Colonic mucosa (tissue), 4 donors: ENCODE measurements at places on chromosomes 5 and 9.
A peak's percentile ranks its signal among the peaks of the same experiment; 100 is the strongest.

GRCh38 chr5:42787845-42788244 lies 23.8 kb downstream of the SELENOP start:
- DNase-seq, result no peak

GRCh38 chr5:68396722-68397121 lies 181.2 kb downstream of the PIK3R1 start:
- peak; percentile 77 for DNase-seq

- DNase-seq, result no peak
Observed at GRCh38 chr9:88746743-88747398, 211.9 kb downstream of the NXNL2 start.

GRCh38 chr5:97531549-97531948 lies 348.5 kb upstream of the RIOK2 start:
- DNase-seq, result no peak

GRCh38 chr9:78559449-78559885 lies 262.5 kb downstream of the PSAT1 start:
- DNase-seq, result no peak

DNA sequence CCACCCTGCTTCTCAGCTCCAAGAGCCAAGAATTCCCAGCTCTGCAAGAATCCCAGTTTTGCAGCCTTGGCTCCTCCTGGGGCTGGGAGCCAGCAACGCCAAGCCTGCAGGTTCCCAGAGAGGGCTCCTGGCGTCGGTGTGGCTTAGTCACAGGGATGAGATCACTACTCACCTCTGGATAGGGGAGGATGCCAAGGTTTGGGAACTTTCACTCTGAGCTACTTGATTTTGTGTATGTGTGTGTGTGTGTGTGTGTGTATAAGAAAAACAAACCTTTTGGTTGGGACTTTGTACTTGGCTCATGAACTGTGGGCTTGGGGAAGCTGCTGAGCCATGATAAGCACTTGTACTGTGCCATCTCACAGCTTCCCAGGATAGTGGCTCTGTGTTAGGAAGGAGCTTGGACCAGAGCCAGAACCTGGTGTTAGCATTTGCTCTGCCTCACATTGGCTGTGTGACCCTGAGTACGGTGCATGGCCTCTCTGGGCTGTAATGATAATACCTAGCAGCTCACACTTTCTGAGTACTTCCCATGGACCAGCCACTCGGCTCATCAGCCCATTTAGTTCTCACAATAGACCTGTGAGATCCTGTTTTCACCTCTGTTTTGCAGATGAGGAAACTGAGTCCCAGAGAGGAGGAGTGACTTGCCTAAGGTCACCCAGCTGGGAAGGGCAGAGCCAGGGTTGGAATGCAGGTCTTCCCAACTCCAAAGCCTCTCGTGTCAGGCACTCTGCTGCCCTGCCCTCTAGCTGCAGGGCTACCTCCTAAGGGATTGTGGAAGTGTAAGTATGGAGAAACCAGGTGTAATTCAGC lies 41.4 kb upstream of the DAB2IP start:
- DNase-seq, result no peak

DNA sequence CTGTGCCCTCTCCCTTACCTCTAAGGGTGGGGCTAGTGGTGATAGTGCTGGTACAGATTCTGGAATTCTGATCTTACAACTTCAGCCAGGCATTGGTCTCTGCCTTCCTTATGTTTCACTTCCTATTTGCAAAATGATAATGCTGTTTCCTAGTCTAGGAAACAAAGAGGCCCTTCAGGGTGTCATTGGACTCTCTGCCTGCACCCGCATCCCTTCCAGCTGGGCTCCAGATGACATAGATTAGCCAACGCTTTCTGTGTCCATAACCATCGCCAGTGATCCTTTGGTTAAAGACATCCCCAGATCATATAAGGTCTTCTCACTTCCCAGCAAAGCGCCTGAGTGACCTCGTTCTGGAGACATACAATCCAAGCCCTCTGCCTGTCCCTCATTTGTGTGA lies 180.7 kb downstream of the ERCC6L2 start:
- DNase-seq, result no peak

DNA sequence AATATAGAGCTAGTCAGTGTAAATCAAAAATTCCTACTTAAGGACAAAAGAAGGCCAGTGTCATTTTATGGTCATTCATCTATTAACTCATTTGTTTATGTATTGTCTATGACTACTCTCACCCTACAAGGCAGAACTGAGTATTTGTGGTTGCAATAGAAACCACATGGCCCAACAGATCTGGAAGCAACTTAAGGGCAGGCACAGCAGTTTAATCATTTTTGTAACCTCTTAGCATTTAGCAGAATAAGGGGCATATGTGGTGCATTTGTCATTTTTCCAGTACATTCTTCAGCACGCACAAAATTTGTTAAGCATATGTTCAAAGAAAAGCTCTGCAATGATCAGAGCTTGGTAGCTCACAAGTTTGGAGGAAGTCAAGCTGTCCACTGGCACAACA lies 1.1 kb downstream of the FKBP15 start:
- no peak for DNase-seq

DNA sequence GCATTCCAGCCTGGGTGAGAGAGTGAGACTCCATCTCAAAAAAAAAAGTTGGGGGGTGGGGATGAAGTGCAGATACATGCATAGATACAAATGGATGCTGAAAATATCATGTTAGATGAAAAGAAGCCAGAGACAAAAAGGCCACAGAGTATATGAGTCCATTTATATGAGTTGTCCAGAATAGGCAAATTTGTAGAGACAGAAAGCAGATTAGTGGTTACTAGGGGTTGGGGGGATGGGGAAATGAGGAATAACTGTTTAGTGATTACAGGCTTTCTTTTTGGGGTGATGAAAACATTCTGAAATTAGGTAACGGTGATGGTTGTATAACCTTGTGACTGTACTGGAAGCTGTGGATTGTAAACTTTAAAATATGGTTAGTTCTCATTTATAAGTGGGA lies 13.8 kb upstream of the LHFPL2 start:
- DNase-seq, result no peak

- DNase-seq, result no peak
Observed at GRCh38 chr5:167871091-167871490, 420.4 kb upstream of the WWC1 start.

DNA sequence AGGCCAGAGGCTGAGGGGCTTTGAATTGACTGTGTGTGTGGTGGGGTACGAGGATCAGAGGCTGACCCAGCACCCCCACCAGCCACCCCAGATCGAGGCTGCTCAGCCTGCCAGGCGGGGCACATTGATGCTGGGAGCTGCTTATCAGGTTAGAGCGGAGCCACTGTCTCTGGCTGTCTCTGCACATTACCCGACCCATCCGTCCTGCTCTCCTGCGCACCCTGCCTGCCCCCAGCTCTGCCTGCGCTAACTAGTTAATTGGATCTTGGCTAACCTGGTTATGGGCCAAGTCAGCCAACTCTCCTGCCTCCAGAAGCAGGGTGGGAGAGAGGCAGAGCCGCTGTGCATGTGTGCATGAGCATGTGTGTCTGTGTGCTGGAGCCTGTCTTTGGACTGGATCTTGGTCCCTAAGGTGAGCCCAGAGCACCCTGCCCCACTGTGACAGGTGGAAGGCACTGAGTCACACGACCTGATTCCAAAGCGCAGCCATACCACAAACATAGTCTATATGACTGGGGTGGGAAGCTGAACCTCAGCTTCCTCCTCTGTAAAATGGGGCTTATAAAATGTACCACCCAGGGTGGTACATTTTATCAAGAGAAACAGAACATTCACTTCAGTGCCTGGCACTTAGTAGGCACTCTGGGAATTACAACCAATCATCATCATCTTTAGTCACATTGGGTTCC lies 39.7 kb downstream of the PCDH1 start:
- DNase-seq, result no peak

- DNase-seq, result no peak
Observed at GRCh38 chr9:110429453-110429852, 91.8 kb upstream of the TXNDC8 start.

DNA sequence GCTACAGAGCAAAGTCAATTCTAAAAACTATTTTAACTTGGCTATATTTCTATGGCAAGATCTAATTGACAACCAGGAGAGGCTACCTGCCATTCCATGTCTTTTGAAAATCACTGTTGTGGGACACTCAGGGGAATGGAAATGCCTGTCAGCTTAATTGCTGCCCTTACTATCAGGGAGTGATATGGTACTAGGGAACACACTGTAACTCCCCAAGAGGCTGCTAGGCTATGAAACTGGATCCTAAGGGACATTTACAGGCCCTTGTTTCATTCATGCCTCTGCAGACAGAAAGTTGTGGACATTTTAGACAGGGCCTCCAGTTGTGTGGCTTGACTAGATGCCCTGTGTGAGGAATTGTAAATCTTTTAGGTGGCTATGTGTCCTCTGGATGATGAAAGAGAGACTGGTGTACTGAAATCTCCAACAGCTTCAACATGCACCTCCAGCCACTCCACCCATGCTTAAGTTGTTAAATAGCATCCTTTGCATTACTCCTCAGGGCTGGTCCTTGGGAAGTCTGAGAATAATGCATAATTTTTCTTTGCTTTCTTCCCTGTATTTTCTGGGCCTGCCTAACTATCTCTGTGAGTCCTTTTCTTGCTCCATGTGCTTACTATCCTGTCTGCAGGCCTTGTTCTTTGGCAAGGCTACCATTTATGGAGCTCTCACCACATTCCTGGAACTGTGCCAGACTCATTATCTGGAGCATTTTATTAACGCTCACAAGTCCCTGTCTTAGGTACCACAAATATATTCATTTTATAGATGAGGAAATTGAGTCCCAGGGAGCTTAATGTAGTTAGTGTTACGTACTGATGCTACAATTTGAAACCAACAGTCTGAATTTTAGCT lies 3.2 kb downstream of the MROH2B start:
- DNase-seq, result no peak

DNA sequence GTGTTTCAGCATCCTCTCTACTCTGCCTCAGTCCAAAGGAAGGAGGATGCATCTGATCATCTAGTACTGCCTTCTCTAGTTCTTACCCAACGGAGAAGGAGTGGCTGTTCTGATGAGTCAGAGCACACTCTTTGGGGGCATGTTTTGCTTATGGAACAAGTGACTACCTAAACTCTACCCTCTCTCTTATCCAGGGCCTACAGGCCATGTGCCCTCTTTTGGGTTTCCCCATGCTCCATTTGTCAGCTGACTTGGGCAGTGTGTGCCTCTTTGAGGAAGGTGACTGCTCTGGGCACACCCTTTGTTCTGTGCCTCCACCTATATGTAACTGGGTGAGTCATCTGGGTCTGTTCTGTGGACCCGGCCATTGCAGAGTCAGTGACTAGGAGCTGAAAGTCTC lies 89.6 kb upstream of the BNC2 start:
- no peak for DNase-seq

DNA sequence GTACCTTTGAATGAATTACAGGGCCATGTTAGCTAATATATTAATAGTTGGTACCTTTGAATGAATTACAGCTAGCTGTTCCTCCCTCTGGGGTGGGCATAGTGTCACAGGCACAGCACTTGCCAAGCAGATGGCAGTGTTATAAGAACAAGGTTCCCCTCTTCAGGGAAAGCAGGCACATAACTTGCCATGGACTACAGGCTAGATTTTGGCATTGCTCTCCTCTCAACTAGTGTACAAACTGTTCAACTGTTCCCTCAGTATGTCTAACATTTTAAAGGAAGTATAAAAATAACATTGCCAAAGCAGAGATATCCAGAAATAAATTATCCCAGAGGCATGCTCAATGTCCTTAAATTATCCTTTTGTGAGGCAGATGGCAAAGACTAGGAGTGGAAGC lies 33.7 kb downstream of the ABITRAM start:
- DNase-seq, result no peak

DNA sequence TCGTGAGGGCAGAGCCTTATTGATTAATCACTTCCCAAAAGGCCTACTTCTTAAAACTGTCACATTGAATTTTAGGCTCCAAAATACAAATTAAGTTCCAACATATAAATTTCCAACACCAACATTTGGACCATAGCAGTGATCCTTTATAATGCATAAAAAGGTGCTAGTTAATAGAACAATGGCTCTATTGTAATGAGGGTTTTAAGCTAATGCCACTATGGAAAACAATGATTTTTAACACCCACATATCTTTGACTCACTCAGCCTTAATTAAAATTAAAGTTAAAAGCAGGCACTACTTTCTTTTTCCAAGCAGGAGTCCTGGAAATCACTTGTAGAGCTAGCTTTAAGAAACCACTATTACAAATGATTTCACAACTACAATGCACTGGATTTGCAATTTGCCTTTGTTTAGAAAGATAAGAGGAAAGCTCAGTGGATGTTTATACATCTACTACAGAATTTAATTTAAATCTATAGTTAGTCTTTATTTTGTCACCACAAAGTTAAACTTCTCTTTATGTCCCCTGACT lies 41.8 kb downstream of the DPYSL3 start:
- no peak for DNase-seq

DNA sequence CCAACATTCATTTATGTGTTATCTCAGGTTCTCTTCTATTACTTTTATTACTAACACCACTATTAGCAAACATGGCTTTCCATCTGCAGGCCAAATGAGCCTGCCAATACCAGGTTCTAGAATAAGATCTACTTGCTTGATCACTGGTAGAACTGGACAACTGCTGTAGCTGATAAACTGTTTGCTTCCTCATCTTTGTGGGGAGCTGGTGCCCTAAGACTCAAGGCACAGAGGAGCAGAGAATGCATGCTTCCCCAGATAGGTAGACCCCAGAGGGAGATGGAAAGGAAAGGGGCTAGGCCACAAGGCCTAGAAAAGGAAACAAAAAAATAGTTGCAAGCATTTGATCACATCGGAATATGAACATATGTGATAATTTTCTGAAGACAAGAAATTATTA lies 30.7 kb upstream of the AUH start:
- DNase-seq, result no peak

DNA sequence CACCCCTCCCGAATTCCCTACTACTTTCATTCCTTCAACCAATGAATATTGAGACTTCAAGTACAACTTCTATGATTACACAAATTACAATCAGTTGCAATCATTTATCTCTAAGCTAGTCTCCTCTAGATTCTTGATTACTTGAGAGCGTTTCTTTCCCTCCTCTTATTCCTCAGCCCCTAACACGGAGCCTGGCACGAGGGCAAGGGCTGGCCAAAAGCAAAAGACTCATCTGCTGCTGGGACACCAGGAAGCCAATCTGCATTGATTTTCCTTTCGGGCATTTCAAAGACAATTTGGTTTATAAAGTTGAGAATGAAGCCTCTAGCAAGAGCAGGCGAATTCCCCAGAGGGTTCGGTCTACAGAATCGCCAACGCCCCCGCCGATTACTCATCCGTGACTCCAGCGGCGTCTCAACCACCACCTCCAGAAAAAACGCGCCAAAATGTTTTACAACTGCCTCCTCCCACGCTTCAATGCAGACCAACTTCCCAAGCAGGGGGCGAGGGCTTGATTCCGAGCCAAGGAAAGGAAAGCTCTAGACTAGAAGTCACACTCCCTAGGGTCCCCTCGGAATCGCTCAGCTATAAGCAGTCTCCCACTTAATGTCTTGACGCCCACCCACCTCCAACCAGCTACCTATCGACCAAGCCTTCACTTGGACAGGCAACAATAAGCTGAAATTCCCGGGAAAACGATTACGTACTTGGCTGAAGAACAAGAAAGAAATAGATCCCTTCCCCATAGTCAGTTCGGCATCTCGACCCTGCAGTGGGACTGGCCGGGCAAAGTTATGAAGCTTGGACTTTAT lies 1.5 kb downstream of the PCSK1 start:
- DNase-seq, result no peak

GRCh38 chr5:80937584-80938356 lies 22.4 kb upstream of the RASGRF2 start:
- no peak for DNase-seq

- DNase-seq, result no peak
Observed at GRCh38 chr9:7287065-7287464, 512.5 kb downstream of the DMAC1 start.
